ENCODE measurements at places on chromosomes 3 and 15.
A peak's percentile ranks its signal among the peaks of the same experiment; 100 is the strongest.

GRCh38 chr3:82281205-82281604 is 519.8 kb upstream of the GBE1 start:
- DNase-seq = no peak

DNA sequence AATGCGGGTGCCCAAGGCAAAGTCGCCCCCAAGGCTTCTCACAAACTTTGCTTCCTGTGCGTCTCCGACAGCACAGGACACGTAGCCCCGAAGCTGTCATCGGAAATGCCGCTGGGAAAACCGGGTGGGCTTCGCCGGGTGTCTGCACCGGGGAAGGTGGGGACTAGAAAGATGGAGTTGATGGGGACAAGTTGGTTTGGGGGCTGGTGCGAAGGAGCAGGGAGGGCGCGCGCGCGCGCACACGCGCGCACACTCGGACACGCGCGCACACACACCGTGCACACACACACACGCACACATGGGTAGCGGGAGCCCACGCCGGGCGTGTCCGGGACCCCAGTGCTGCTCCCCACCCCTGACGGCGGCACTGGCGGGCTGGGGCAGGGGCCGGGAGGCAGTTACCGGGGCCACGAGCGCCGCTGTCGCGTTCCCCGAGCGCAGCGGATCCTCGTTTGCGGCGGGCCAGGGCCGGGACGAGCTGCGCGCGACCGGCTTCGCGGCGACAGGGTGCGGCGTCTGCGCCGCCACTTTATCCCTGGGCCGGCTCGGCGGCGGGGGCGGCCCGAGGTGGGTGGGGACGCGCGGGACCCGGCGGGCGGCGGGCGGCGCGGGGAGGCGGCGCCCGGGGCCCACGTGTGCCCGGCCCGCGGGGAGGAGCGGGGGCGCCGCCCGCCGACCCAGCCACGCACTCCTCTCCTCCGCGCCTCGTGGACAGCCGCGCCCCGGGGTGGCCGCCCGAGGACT is 539 bp upstream of the MGLL start:
- no peak for DNase-seq

GRCh38 chr15:31435261-31435911 is 108.8 kb downstream of the KLF13 start:
- DNase-seq = no peak

- DNase-seq = no peak
These were observed 91.0 kb upstream of the SLC6A11 start for GRCh38 chr3:10725067-10725466.

DNA sequence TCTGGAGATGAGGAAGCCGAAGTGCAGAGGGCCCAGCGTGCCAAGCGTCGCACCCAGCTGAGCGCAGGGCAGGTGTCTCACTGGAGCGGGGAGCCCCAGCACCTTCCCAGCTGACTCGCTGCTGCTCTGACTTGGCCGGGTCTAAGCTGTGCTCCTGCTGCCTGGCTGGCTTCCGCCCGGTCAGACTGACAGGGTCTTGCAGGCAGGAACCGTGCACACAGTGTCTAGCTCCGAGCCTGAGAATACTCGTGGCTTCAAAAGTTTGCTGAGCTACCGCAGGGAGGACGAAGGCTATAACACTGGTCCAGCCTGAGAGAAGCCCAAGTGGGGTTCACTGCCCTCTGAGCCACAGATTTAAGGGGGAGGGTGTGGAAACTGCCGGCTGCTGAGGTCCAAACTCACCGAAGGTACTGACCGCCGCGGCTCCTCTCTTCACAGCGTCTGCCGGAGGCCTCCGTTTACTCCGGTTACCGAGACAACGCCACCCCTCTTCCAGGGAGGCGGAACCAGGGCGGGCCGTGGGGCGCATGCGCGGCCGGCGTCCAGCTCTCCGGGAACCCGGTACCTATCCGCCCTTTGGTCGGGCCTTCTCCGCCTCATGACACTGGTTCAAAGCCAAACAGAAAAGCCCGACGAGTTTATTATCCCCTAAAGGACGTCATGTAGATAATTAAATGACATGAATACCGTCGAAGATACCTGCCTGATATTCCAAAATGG is at the start of gene CFAP44:
TSS of gene CFAP44 (minus strand) at position 443 of the 720 bp plus-strand sequence. CDS start 7,829 bp downstream, outside the sequence.
- DNase-seq = peak; percentile 26

DNA sequence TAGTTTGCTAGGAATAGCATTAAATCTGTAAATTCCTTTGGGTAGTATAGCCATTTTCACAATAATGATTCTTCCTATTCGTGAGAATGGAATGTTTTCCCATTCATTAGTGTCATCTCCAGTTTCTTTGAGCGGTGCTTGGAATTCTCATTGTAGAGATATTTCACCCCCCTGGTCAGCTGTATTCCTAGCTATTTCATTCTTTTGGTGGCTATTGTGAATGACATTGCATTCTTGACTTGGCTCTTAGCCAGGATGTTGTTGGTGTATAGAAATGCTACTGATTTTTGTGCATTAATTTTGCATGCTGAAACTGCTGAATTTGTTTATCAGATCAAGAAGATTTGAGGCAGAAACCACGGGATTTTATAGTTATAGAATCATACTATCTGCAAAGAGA is 690.5 kb upstream of the ALCAM start:
- DNase-seq = no peak

- DNase-seq = no peak
These were observed 53.7 kb upstream of the GYG1 start for GRCh38 chr3:148937467-148938255.

DNA sequence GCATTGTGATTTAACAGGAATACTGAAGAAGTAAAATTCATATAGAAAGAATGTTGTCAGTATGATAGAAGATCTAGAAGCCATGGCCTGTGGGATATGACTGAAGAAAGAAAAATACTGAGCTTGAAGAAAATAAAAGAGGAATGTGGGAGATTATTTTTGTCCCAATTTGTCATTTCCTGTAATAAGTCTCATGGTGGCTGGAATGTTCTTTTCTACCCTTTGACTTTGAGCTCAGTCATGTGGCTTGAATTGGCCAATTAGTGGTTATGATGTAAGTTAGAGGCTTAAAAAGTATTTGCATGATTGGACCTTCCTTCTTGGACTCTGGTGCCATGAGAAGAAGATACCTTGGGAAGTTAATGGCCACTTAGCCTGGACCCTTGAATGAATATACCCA is 14.1 kb downstream of the APH1B start:
- DNase-seq = no peak

DNA sequence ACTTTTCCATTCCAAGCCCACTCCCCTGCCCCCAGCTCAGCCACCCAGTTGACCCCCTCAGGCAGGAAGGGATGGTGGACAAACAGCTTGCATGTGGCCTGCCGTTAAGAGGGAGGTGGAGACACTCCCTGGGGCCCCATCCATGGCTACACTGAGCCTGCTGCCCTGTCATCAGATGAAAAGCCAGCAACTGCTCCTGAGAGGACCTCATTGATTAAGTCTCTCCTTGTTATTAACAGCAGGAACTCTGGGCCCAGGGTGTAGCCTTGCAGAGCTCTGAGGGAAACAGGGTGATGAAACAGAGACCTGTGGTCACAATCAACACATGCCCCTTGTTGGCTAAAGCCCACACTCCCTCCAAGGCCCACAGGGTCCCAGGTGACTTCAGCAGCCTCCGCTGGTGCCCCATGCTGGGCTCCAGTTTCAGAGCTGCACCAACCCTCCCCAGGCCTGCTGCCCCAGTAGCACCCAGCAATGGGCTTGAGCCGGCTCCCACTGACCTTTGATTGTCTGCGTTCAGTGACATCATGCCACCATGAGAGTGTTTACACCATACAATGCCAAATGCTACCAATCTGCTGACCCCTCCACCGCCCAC is 22.3 kb upstream of the TLE3 start:
- no peak for DNase-seq

- no peak for DNase-seq
These were observed 1209.6 kb downstream of the ZPLD1 start for GRCh38 chr3:103644450-103644849.

DNA sequence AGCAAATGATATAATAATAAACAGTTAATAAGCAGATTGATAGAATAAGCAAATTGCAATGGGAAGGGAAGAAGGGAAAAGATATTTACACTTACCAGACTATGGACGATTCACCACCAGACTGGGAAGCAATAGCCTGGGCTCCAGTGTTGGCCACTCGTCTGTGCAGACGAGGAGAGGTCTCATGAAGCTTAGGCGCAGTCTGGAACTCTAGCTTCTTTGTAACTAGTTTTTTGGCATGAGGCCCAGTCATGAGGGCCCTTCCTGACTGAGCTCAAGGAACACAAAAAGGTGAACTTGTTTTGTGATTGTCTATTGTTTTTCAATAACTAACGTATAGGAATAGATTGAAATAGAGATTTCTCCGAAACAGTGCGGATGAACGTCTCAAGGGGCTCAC is 63.3 kb upstream of the GATM start:
- no peak for DNase-seq

DNA sequence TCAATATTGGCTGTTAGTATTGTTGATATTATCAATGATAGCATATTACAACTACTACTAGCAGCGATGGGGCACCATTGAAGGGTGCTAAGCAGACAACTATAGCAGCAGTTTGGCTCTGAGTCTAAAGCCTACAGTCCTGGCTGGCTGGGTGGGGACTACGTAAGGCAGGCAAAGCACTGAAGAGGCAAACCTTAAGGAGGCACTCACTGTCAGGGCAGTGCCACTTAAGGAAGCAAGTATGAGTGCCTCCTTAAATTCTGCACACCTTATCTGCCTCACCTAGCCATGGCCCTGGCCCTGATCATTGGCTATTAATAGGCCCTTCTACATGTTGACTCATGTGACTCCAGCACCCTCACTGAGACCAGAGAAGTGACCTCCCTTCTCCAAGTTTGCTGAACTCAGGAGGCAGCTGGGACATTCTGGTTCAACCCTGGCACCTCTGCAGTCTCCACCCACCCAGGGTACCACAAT is 20.6 kb downstream of the CDCP1 start:
- no peak for DNase-seq

- DNase-seq = no peak
These were observed 271.8 kb downstream of the MECOM start for GRCh38 chr3:169391672-169392071.

GRCh38 chr3:169891886-169892285 is 19.5 kb upstream of the SAMD7 start:
- DNase-seq = no peak

All from breast epithelium (tissue), 4 donors.